ENCODE measurements at places on chromosomes 5 and 9. TPM values are rescaled to one million over a fixed set of nuclear protein-coding genes. Genes with fewer than 3 reads are reported as not detected.

The XRCC4 gene
- 8.3 TPM for total RNA-seq

The OLFML2A gene
- 0.88 TPM for total RNA-seq

The DIMT1 gene
- total RNA-seq: 6.3 TPM

The NAIP gene
- total RNA-seq: 9.1 TPM

DNA sequence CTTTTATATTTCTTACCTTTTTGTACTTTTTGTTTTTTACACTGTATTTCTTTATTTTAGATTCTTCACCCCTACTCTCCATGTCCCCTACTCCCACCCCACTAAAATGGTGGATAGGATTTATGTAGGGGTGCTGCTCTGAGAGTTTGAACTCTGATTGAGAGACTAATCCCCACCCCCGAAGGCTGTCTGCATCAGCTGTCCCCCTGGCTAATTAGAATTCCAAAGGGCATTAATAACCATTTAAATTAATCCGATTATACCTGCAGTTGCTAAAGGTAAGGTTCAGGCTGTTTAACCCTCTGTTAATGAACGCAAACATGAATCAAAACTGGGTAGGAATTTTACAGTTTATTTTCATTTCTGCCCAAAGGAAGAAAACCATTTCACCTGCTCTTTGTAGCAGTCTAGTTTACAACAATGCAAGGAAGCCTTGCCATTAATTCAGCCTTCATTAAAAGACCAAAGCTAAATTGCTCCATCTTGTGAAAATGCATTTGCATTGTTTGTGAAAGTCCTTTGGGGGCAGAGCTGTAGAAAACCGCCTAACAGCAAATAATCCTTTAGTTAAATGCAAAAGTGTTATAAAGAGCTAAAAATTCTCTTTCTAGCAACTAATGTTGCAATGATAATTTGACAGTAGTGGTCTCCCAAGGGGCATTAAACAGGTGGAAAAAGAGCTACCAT is 71.2 kb downstream of the ZCCHC7 start:
- DNase-seq: no peak

DNA sequence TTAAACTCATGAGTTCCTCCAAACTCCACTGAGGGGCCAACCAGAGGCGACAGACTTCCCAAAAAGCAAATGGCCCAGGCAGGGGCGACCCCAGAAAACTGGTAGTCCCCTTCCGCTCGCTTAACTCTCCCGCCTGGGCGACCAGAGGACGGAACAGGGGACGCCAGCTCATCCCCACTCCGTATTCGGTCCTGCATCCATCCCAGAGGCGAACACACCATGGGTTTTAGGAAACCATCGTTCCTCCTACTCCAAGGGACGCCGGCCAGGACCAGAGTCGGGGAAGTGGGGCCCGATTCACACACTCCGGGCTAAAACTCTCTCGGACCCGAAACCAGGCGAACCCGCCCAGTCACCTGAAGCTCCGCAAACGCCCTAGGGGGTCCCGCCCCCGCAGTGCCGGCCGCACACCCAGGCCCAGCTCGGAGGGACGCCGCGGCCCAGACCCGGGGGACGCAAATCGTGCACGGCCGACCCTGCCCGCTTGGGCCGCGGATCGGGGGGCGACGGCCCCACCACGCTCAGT is 478 bp downstream of the TEX10 start:
- DNase-seq: peak; percentile 57

DNA sequence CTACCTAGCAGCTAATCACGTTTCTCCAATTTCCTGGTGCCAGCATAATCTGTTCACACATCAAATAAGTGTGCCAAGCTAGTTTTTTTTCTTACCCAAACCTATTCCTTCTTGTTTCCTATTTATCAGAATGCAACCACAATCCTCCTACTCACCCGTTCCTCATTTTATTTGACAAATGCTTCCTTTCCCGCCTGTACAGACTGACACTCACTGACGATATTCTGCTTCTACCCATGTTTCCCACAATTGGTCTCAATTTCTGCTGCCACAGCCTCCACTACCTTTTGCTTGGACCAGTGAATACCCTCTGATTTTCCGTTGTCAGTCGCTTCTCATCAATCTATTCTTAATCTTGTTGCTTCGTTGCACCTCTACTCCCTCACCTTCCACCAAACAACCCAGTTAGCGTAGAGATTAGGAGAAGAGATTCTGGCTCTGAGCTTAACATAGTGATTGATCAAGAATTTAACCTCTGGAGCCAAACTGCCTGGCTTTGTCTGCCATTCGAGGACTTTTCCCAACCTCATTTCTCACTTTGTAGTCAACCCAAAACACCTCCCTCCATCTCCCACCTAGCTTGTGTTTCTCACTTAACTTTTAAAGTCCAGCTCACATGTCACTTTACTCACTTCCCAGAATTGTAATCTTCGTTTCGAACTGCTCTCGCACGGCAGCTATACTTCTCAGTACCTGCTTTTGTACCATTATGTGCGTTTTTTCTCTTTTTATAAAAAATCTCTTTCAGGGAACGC is 729 bp upstream of the TMEM38B start:
- no peak for DNase-seq

The C5 gene
- 1.7 TPM for total RNA-seq

DNA sequence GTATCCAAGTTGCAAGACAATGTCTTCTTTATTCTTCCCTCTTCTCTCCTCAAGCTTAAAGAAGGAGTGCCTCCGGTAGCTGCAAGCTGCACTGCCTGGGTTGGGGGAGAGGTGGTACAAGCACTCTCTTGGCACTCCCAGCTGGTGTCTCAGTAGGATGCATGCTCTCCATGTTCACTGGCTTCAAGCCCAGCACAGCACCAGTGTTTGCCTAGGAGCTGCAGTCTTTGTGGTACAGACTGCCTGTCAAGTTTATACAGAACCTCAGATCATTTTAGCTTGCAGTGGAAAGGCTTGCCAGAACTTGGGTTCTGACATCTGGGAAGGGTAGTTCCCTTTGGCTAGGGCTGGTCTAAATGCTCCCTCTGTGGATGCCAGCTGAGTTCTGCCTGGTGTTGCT is 505.6 kb downstream of the MAN2A1 start:
- DNase-seq: no peak

The SPINK7 gene
- total RNA-seq: not detected

The GFI1B gene
- total RNA-seq: 2.7 TPM

GRCh38 chr5:175778951-175779503 is 92.4 kb upstream of the CPLX2 start:
- no peak for DNase-seq

- DNase-seq: no peak
Measured at GRCh38 chr9:37965116-37965515, 61.2 kb upstream of the SLC25A51 start.

DNA sequence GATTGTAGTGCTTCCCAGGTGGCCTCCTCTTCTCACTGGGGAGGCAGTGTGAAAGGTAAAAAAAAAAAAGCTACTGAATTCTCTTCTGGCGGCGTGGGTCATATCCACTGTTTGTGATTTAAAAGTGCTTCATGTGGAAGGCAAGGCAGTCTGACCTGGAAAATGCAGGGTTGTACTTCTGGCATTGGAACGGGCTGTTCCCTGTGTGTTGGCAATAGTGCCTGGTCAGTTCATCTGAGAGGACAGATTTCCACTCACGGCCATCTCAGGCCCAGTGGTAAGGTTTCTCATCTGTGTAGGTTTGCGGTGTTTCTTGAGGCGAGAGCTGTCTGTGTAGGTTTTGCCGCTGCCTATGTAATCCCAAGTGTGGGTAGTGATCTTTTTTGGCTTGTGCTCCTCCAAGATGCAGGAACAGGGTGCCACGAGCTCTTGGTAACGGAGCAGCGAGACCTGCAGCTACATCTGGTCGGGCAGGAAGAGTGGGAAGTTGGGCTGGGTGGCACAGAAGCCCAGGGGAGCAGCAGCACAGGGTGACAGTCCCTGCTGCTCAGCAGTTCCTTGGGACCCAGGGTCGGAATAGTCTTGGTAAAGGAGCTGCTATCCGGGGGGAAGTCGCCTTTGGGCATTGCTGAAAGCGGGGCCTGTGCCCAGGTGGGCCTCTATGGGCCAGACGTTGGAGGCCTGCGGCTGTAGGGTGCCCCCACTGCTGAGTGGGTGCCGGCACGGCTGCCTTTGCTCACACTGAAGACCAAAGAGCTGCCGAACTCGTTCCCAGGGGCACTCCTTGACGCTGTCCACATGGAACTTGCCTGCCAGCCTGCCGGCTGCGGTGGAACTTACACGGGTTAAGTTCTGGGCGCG is 11.2 kb downstream of the RCL1 start:
- DNase-seq: no peak

- no peak for DNase-seq
Measured at GRCh38 chr5:38595132-38595745, 38.8 kb upstream of the LIFR start.

GRCh38 chr5:3392306-3392939 is 203.2 kb upstream of the IRX1 start:
- DNase-seq: no peak

The PCDHB12 gene
- 0.80 TPM for total RNA-seq

DNA sequence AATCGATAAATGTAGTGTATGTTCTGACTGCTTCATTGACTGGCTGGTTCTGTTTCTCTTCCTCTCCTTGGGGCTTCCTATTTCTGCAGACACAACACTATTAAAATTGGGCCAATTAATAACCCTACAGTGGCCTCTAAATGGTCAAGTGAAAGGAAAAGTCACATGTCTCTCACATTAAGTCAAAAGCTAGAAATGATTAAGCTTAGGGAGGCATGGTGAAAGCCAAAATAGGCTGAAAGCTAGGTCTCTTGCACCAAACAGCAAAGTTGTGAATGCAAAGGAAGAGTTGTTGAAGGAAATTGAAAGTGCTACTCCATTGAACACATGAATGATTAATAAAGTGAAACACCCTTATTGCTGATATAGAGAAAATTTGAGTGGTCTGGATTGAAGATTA is 58.2 kb downstream of the CCNH start:
- no peak for DNase-seq

GRCh38 chr9:13070612-13071595 is 208.6 kb downstream of the MPDZ start:
- no peak for DNase-seq

GRCh38 chr9:79637177-79637925 is 65.6 kb downstream of the TLE4 start:
- no peak for DNase-seq

The RNF180 gene
- total RNA-seq: 3.3 TPM

The FKTN gene
- 22.1 TPM for total RNA-seq

DNA sequence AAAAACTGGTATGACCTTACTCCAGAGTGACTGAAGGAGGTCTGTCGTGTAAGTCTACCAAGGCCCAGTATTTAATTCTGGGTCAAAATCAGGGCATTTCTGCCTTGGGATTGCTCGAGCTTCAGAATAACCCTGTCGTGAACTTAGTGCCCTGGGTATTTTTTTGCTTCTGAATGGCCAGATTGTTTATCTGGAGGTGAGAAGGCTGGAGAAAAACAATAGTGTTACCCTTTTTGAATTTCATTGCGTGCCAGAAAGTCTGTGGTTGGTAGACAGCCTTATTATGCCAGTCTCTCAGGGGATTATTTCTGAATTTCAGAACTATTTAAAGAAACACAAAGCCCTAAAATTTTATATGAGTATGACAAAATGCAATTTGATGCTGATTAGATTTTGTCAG is 323.4 kb downstream of the CSNK1G3 start:
- DNase-seq: no peak

The PRELID2 gene
- total RNA-seq: 98.3 TPM

- no peak for DNase-seq
Measured at GRCh38 chr9:127519301-127520166, 68.2 kb downstream of the LRSAM1 start.

The TRIM36 gene
- total RNA-seq: 69.0 TPM

GRCh38 chr5:343461-344401 is 22.2 kb downstream of the AHRR start:
- no peak for DNase-seq

DNA sequence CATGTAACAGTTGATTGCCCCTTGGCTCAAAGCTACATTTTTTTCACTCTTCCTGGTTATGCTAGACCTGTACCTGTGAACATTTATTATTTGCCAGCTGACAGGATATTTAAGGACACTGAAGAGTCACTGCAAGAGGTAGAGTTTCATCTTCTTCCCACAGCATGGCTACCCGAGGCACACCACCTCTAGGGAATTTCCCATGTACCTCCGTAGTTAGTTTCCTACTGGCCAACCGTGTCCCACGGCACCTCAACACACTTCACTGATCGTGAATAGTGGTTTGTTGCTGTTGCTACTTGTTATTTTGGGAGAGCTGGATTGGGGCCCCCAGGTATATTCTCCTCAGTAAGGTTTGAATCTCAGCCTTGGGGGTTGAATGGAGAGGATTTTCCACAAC is 648.6 kb downstream of the SEMA5A start:
- DNase-seq: no peak

DNA sequence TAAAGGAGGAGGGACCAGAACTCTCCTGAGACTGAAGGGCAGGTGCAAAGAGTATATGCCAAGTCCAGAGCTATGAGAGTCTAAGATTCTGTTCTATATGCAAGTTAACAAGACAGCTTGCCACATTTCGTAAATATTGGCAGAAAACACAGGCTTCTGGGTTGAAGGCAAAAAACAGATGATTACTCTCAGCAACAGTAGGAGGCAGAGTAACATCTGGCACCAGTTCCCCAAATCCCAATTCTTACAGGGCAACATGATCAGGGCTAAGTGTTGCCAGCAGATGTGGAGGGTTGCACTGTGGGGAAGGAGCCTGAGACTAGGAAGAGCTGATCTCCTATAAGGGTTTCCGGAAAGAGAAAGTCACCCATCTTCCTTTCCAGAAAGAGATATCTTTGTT is 179.4 kb downstream of the PJA2 start:
- no peak for DNase-seq

DNA sequence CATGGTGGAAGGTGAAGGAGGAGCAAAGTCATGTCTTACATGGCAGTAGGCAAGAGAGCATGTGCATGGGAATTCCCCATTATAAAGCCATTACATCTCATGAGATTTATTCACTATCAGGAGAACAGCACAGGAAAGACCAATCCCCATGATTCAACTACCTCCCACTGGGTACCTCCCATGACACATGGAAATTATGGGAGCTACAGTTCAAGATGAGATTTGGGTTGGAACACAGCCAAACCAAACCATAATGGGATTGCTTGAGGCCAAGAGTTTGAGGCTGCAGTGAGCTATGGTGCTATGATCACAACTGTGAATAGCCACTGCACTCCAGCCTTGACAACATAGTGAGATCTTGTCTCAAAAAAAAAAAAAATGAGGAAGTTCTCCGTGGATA is 581.8 kb downstream of the TAF11L14 start:
- DNase-seq: no peak

DNA sequence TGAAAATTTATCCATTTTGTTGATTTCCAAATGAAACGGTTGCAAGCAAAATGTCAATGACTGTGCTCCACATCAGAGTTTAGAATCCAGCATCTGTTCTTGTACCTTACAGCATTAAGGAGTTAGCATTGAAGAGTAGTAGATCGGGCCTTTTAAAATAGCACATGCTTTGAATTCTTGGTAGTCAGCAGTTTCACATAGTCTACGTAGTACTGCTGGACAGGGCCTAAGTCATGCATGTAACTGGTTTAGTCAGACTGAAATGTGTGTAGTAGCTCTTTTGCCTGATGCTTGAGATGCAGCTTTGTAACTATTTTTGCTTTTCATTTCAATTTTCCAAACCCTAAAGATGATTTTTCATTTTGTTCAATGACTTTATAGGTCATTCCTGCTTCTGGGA is 19.8 kb downstream of the LECT2 start:
- no peak for DNase-seq

The FAM78A gene
- 8.3 TPM for total RNA-seq

Data from Peyer's patch (tissue), 4 donors.